Stimulated activated CD4-positive, alpha-beta T cell treated with anti-CD3 and anti-CD28 coated beads, Interleukin-12 subunit alpha, Interleukin-12 subunit beta, amount 100 ng/mL, for 24 hours (primary cell): ENCODE measurements at places on chromosomes 6 and 20.

GRCh38 chr6:15288856-15289255, 43.0 kb downstream of the JARID2 start:
- DNase-seq: no peak

- DNase-seq: no peak
Observed at GRCh38 chr6:167576050-167576741, 250.5 kb upstream of the AFDN start.

DNA sequence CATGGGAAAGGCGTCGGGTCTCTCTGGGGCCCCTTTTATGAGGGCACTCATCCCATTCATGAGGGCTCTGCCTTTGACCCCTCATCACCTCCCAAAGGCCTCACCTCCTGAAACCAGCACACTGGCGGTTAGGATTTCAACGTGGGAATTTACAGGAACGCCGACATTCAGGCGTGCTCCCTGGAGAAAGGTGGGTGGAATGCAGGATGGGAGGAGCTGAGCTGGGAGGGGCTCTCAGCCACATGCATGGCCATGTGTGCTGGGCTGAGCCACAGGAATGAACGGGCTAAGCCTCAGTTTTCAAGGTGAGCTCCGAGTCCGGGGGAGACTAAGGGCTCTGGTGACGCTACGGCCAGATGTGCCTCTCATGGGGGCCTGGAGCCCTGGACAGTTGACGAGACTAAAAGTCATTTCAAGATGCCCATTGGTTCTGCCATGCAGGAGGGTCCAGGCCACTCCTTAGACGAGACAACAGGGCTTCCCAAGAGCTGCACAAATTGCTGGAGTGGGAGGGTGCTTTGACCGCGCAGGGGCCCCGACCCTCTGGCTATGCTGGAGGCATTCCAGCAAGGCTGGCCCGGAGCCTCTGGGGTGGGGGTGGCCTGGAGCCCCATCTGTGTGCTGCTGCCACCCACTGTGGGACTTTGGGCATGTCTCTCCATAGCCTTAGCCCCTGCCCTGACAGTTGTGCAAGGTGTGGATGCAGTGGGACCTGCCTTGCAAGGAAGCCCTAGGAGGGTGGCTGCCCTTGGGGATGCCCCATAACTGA, 3.8 kb upstream of the ARFGAP1 start:
- DNase-seq: no peak

DNA sequence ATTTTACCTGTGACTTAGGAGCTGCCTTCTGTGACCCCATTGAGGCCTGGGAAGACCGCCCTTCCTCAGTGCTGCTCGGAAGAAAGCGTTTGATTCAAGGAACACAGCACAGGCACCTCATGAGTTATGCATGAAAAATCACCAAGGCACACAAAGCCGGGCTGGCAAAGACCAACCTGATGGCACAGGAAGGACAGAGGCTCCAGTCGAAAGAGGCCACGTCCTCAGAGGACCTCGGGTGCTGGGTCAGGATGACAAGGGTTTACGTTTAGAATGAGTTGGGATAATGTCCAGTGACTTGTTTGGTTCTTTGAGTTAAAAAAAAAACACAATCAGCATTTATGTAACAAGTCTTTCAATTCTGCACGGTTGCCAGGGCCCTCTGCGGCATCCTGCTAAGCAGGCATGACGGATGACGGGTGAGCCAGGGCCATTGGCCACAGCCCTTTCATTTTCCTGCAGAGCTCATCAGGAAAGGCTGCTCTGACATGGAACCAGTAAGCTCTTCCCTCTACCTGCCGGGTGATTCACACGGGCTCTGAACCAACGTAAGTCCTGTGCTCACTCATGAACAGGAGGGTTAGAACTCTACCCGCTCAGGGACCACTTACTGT, 112.8 kb downstream of the DACT2 start:
- no peak for DNase-seq

GRCh38 chr6:142822383-142822782, 122.6 kb downstream of the HIVEP2 start:
- no peak for DNase-seq

GRCh38 chr20:35837577-35838195, 65.9 kb downstream of the PHF20 start:
- no peak for DNase-seq
